ENCODE measurements at places on chromosomes 4 and X.

DNA sequence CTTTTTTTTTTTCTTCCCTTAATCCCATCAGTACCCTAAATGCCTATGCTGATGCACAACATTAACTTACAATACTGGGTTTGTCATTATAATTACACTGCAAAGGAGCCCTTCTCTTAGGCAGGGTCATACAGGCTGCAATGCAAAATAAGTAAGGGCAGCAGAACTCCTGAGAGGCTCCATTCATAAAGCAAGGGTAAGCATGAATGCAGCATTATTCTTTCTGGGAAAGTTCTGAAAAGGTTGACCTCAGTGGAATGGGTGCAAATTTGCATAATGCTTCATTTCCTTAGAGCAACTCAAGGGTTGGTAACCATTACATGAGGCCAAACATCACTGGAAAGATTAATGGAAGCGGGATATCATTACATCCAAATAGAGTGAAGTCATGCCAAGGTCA, 789.2 kb downstream of the KLHL13 start:
- no peak for DNase-seq

GRCh38 chrX:40543661-40544328, 37.0 kb upstream of the ATP6AP2 start:
- DNase-seq, result peak; percentile 80

- no peak for DNase-seq
These were observed 28.7 kb upstream of the STOX2 start for GRCh38 chr4:183876268-183876934.

- DNase-seq, result no peak
These were observed 49.5 kb downstream of the METTL14 start for GRCh38 chr4:118734491-118735205.

DNA sequence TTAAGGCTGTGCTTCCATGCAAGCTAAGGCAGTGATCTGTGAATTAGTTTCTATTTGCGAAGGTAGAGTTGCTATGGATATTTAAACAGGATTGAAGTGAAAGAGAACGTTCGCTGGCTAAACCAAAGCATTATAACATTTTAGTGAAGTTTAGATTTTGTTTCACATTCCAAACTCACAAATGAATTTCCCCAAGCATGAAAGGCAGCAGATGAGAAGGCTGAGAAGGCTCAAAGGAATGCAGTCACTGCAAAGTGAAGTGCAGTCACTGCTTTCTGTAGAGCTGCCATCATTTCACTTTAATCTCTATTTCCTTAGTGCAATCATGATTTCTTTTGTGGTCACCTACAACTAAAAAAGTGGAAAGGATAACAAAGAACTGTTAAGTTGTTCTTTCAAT, 334.7 kb upstream of the NR3C2 start:
- no peak for DNase-seq

DNA sequence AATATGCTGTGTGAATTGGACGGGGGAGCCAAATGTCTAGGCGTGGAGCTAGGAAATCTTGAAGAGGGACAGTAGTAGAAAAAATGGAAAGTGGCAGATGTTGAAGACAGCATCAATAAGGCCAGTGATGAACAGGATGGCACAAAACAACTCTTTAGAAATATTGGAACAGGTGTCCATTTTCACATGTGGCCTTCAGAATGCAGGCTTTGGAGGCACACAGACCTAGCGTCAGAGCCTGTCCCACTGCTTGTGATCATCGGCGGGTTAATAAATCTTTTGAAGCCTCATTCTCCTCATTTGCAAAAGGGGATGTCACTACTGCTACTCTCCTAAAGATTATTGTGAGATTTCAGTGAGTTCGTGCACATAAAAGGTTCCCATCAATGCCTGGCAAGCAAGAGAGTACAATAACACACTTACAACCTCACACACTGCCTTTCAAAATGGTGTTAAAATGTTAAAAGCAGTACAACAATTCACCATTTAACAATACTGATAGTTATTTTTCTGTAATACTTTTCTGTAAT, 2.4 kb downstream of the PDLIM3 start:
- no peak for DNase-seq

GRCh38 chrX:29419774-29420553, 795.4 kb upstream of the MAGEB2 start:
- no peak for DNase-seq

GRCh38 chrX:139834879-139835278, 98.0 kb downstream of the ATP11C start:
- no peak for DNase-seq

GRCh38 chrX:138925330-138925729, 213.8 kb upstream of the FGF13 start:
- DNase-seq, result no peak

DNA sequence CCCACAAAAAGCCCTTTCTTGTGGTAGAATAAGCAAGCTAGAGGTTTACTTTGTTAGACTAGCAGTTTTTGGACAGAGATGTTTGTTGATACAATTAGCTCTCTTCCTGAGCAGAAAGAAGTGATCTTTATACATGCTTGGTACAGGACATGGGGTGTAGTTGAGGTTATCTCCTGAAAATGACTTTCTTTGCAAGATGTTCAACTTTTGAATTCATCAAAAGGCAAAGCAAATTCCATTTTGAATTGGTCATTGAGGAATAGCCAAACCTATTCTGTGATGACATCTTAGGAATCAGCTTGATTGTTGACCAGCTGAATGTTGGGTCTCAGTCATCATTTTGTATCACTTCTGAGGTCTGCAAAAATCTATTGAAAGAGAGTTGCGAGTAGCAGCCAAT, 3.8 kb downstream of the CPE start:
- no peak for DNase-seq

DNA sequence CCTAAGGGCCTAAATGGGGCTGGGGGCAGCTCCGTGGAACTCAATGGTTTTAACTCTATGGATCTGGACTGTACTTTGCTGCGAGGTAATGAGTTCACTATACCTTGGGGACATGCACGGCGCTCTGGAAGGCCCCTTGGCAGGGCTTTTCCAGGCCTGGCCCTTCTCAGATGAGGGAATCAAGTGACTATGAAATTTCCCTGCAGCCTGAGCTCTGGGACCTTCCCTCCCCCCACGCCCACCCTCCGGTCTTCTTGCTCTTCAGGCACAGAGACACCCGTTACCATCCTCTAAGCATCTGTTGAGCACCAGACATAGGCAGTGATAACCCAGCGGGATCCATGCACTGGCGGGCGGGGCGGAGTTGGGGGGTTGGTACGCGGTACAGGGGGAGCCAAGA, 109.2 kb downstream of the PSAPL1 start:
- DNase-seq, result no peak

GRCh38 chrX:135520022-135520552, 373 bp upstream of the INTS6L start:
- DNase-seq, result no peak

All from NCI-H748 treated with DMSO at 0.1 percent for 48 hours (cell line).